ENCODE measurements at places on chromosomes 4 and X.
A peak's percentile ranks its signal among the peaks of the same experiment; 100 is the strongest.

- DNase-seq: no peak
These were observed 27.2 kb downstream of the SPRY1 start for GRCh38 chr4:123423819-123424218.

GRCh38 chr4:96347582-96347981 lies 507.7 kb downstream of the PDHA2 start:
- DNase-seq: no peak

GRCh38 chrX:53284684-53285447 lies 3.5 kb upstream of the IQSEC2 start:
- peak; percentile 56 for DNase-seq

DNA sequence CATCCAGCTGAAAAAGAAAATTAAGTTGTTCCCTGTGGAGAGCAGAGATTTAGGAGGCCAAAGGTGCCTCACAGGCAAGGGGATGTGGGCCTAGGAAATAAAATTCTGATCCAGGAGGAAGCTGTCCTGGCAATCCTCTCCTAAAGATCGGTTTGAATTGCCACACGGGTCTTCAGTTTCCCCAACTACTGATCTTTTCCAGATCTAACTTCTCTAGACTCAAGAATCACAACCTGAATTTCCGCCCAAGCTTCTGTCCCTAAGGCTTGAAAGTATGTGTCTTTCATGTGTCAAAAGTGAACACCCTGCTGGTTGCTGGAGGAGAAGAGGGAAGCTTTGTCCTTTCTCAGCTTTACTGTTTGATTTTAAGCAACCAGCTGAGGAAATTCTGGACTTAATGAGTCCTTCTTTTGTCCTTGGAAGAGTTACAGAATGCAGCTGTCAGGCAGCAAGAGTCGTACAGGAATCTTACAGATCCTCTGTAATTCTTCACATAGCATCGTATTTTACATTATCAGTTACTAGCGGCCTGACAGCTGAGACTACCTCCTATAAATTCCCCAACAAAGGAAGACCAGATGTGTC lies 93.8 kb downstream of the INPP4B start:
- DNase-seq: no peak

DNA sequence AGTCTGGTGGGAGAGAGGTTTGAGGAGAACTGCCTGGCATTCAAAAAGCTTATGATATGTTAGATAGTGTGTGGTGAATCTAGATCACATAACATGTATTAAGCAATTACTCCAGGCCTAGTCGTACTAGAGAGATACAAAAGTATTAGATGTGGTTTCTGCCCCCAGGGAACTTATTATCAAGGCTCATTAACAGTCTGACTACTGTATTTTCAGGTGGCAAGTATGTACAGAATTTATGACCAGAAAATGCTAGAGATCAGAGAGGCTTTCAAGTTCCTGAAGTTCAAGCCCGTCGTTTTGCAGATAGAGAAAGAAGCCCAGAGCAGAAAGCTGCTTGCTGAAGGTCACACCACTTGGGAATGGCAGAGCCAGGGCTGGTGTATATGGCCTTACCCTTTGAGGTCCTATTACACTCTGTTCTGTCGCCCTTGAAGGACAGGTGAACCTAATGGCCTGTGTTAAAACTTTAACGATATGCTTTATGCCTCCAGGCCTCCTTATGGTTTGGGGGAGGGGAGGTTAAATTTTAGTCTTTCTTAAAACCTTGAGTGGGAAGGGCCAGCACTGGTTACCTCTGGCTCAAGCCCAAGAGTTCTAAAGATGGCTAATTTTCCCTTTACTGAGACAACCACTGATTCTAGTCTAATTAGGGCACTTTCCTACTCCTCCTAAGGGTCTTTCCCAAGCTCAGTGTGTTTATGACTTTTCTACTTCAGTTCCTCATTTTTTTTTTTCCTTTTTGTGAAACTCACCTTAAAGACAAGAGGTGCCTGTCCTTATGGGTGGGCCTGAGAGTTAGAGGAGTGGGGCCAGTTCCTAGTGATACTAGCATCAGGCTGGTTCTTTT lies 19.9 kb downstream of the TMEM164 start:
- no peak for DNase-seq

- no peak for DNase-seq
These were observed 135.2 kb downstream of the EPHA5 start for GRCh38 chr4:65535113-65535512.

DNA sequence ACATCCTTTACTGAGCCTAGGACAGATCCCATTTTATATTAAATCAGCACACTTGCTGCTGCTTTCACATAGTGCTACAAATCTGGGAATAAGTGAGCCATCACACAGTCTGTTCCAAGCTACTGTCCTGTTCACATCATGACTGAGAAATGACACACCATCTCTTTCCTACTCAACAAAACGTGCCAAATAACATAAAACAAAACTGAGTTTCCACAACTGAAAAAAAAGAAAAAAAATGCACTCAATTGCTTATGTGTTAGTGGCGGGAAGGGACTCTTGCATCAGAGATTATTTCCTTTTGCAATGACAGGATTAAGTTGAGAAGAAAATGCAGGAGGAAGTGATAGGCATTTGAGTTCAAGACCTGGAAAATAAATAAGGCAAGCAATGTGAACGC lies 109.0 kb downstream of the SHROOM4 start:
- DNase-seq: no peak

- no peak for DNase-seq
These were observed 55.9 kb downstream of the CRMP1 start for GRCh38 chr4:5836943-5837342.

- no peak for DNase-seq
These were observed 119.3 kb downstream of the C4orf51 start for GRCh38 chr4:145799223-145799622.

DNA sequence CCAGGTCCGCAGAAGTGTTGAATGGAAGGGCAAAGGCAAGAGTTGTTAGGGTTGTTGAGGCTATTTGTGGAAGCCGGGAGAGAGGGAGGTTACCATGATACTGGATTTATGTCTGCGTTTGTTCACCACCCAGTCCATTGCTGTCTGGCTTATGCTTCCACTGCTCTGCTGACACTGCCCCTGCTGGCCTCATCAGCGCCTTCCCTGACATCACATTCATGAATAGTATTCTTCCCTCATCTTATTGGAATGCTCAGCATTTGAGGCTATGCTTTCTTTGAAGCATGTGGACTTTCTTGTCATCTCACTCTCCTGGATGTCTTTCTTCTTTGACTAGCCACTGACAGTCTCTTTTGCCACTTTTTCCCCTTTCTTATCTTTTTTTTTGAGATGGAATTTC lies 10.3 kb downstream of the GNL3L start:
- no peak for DNase-seq

DNA sequence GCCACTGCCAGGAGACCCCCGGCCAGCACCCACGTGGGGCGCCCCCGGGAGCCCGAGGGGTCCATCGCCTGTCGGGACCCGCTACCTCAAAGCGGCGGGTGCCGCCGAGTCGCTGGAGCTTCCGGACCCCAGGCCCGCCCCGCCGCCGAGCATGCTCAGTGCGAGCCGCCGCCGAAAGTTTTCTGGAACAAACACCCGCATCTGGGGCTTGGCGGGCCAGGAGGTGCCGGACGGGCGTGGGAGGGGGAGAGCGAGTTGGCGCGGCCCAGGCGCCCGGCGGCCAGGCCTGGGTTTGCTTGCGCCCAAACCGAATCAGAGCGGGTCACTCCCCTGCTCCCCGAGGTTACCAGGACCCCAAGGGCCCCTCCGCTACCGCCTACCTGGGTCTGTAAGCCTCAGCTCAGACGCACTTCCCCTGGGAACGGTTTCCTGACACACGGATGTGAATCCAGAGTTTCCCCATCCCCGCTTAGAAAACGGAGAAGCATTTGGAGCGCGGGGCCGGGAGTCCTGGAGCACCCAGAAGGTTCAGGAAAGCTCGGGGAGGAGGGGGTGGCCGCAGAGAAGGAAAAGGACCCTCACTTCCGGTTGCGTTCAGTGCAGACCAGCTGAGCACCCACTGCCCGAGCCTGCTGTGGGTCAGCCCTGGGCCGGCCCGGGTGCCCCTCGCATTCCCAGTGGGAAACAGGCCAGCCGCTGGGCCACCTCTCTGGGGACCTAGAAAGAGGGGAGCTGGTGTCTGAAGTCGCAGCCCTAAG lies at the start of gene EVC2:
Gene EVC2 (minus strand): TSS at position 111 of the 758 bp plus-strand sequence. CDS start 46 bp downstream, at position 65.
- DNase-seq: peak; percentile 18

DNA sequence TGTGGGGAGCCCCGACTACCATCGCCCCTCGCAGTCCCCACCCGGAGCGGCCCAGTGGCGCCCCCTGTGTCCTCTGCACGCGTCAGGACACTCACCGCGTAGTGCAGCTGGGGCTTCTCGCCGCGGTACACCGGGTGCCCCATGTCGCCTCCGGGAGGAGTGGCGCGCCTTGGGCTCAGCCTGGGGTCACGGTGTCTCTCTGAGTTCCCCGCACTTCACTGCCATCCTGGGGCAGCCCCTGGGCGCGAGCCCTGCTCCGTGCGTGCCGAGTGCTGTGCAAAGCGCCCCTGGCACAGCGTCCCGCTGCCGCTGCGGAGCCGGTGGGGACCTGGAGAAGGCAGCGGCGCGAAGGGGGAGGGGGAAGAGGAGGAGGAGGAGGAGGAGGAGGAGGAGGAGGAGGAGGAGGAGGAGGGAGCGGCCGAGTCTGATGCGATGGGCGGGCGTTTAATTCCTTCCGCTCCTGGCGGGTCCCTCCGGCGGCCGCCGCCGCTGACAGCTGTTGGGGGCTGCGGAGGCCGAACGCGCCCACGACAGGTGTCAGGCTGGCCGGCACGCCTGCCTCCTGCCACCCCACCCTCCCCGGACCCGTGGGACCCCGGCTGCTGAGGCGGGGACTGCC lies 134.3 kb downstream of the AMELX start:
- no peak for DNase-seq

DNA sequence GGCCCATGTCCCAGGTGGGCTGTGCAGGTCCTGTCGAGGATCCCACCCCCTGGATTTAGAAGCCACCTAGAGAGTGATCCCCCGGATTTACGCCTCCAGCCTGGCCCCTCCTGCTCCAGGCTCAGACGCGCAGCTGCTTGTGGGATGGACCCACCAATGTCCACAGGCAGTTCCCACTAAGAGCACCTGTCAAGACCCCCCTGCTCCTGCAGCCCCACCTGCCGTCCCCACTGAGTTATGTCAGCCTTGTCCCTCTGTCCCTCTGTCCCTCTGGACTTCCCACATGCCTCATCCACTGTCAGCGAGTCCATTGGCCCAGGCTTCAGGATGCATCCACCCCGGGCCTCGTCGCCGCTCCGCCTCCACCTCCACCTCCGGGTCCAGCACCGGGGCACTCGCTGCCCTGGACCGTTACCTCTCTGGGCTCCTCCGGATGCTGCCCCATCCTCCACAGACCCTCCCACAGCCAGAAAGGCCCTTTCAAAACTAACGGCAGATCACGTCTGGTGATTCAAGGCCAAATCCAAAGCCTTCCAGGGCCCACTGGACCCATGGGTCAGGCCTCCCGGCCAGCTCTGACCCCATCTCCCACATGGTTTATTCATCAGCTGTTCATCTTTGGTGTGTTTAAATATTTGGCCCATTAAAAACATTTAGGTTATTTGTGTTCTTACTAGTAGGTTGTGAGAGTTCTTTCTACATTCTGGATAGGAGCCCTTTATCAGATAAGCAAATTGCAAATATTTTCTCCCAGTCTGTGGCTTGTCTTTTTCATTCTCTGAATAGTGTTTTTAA lies 28.3 kb downstream of the HTRA3 start:
- no peak for DNase-seq

DNA sequence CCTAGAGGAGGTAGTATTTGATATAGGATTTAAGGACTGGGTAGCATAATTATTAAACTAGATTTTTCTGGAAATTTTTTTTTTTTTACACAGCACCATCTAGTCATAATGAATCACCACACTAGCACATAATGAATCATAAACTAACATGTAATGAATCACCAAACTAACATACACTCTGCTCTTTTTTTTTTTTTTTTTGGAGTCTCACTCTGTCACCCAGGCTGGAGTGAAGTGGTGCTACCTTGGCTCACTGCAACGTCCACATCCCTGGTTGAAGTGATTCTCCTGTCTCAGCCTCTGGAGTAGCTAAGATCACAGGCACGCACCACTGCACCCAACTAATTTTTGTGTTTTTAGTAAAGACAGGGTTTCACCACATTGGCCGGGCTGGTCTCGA lies 92.5 kb downstream of the FAM13A start:
- no peak for DNase-seq

GRCh38 chrX:35665311-35665710 lies 132.8 kb upstream of the MAGEB16 start:
- no peak for DNase-seq

DNA sequence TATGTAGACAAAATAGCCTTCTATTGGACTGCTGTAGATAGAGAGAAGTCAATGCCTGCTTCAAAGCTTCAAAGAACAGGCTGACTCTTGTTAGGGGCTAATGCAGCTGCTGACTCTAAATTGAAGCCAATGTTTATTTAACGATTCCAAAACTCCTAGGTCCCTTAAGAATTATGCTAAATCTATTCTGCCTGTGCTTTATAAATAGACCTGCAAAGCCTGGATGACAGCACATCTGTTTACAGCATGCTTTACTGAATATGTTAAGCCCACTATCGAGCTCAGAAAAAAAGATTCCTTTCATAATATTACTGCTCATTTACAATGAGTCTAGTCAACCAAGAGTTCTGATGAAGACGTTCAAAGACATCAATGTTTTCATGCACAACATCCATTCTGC lies 54.8 kb upstream of the RBMXL3 start:
- DNase-seq: no peak

DNA sequence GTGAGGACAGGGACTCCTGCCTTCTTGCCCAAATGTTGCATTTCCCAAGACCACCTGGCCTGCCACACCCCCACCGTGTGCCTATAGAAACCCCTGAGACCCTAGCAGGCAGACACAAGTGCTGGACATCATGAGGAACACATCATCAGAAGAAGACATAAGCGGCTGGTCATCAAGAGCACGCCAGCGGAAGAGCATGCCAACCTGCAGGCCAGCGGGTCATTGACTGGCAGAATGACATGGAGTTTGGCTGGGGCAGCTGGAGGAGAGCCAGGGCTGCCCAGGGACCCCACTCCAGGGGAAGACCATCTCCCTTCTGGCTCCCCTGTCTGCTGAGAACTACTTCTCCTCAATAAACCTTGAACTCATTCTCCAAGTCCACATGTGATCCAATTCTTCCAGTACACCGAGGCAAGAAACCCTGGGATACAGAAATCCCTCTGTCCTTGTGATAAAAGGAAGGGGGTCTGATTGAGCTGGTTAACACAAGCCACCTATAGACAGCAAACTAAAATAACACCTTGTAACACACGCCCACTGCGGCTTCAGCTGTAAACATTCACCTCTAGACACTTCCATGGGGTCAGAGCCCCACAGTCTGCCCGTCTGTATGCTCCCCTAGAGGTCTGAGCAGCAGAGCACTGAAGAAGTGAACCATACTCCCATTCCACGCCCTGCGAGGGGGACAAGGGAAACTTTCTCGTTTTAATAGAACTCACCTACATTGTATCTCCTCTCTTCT lies 164.8 kb upstream of the EMCN start:
- DNase-seq: no peak

- DNase-seq: no peak
These were observed 101.9 kb upstream of the SCOC start for GRCh38 chr4:140271553-140271952.

DNA sequence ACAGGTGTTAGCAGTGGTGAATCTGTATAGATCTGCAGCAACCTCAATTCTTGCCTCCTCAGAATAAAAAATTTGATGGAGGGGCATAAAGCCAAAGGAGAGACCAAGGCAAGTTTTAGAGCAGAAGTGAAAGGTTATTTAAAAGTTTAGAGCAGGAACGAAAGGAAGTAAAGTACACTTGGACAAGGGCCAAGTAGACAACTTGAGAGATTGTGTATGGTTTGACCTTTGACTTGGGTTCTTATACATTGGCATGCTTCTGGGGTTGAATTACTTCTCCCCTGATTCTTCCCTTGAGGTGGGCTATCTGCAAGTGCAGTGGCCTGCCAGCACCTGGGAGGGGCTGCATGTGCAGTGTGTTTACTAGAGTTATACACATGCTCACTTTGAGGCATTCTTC lies 278.8 kb upstream of the NDST3 start:
- no peak for DNase-seq

GRCh38 chrX:152306331-152306730 lies 144.8 kb downstream of the GABRA3 start:
- DNase-seq: no peak

Data from activated naive CD4-positive, alpha-beta T cell treated with anti-CD3 and anti-CD28 coated beads, Interleukin-2, amount 50 U/mL, for 72 hours (primary cell).